Endodermal cell (in vitro differentiated cells): ENCODE measurements at places on chromosomes 3 and 15. TPM values are rescaled to one million over a fixed set of nuclear protein-coding genes. Genes with fewer than 3 reads are reported as not detected.

- H3K4me3 ChIP-seq = no peak overlapping the region
- no peak for DNase-seq
- no peaks in the 10 kb centered on the region for H3K36me3 ChIP-seq
- H3K27ac ChIP-seq = no peak overlapping the region
- peaks cover 6% of the 10 kb centered on the region for H3K27me3 ChIP-seq
- H3K4me1 ChIP-seq = peaks cover 25% of the 10 kb centered on the region
These were observed 294.1 kb downstream of the NTRK3 start for GRCh38 chr15:87962428-87962827.

The CPEB1 gene
- total RNA-seq = 1.2 and 1.4 TPM in 2 replicates

DNA sequence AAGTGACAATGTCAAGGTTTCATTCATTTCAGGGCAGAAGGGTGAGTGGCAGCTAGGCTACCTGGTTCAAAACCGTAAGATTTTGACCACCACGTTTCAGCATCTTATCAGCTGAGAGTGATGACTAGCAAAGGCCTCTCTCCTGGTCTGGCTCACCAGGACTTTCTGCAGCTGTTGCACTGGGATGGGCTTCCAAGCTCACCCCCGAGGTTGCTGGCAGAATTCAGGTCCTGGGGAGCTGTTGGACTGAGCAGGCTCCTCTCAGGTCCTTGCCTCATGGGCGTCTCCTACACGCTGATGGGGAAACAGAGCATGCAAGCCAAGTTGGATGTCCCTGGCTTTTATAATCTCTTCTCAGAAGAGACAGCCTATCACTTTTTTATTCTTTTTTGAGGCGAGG is 88.8 kb upstream of the RNU6-1 start:
- no peak overlapping the region for H3K4me3 ChIP-seq
- no peaks in the 10 kb centered on the region for H3K36me3 ChIP-seq
- peak; percentile 38 for DNase-seq
- no peak overlapping the region for H3K27ac ChIP-seq
- H3K4me1 ChIP-seq = no peaks in the 10 kb centered on the region

The TM4SF4 gene
- total RNA-seq = not detected in 3 replicates

- H3K27me3 ChIP-seq = no peaks in the 10 kb centered on the region
- no peak overlapping the region for H3K4me3 ChIP-seq
- H3K27ac ChIP-seq = no peak overlapping the region
- no peaks in the 10 kb centered on the region for H3K36me3 ChIP-seq
- H3K4me1 ChIP-seq = peaks cover 17% of the 10 kb centered on the region
These were observed 61.2 kb downstream of the CD200 start for GRCh38 chr3:112394003-112394640.

The SERPINI2 gene
- total RNA-seq = 0.45 TPM in 1 of 2 replicates, not detected in the other

GRCh38 chr15:60546744-60547143 is 67.8 kb upstream of the ICE2 start:
- no peaks in the 10 kb centered on the region for H3K4me1 ChIP-seq
- H3K27me3 ChIP-seq = no peaks in the 10 kb centered on the region
- H3K27ac ChIP-seq = no peak overlapping the region
- no peak for DNase-seq
- peaks cover 4% of the 10 kb centered on the region for H3K36me3 ChIP-seq
- H3K4me3 ChIP-seq = no peak overlapping the region

GRCh38 chr3:159210336-159210735 is 408.5 kb downstream of the MFSD1 start:
- H3K4me3 ChIP-seq = no peak overlapping the region
- DNase-seq = no peak
- H3K27ac ChIP-seq = no peak overlapping the region

DNA sequence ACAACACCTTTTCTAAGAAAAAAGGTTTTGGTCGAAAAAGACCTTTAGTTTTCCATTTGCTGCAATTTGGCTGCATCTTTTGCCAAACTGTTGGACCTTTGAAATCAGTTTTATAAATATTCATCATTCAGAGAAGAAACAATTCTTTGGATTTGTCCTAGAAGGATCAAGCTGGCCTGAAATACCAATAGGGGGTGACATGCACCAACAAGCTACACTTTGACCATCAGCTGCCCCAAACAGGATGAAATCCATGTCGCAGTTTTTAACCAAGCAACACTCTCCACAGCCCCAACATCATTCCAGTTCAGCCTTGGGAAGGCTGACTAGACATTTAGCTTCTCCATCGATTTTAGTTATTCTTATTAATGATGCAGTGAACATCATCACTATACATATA is 9.8 kb downstream of the RPL15 start:
- no peaks in the 10 kb centered on the region for H3K27me3 ChIP-seq
- H3K36me3 ChIP-seq = no peaks in the 10 kb centered on the region
- no peaks in the 10 kb centered on the region for H3K4me1 ChIP-seq
- DNase-seq = no peak

- H3K36me3 ChIP-seq = no peaks in the 10 kb centered on the region
- peak overlapping the region; percentile 83 for H3K27ac ChIP-seq
- peak overlapping the region; percentile 48 for H3K4me3 ChIP-seq
- peak; percentile 96 for DNase-seq
These were observed 33.9 kb downstream of the MYO5C start for GRCh38 chr15:52261498-52262242.

DNA sequence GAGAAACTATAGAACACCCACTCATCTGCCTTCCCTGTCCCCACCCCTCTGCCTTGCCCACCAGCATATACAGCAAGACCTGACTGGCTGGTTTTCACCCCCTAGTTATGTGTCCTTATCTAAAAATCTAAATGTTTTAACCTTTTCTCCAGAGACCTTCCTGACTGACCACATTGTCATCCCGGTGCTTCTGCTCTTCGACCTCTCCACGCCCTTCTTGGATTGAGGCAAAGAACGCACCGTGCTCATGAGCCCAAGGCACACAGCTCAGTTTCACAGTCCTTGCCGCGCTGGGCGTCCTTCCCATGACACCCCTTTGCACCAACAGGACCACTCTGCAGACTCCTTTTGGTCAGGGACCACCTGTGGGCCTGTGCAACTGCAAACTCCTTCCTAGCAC is 62.7 kb downstream of the B3GNT5 start:
- no peak overlapping the region for H3K27ac ChIP-seq
- DNase-seq = no peak
- H3K27me3 ChIP-seq = no peaks in the 10 kb centered on the region
- H3K4me1 ChIP-seq = peaks cover 9% of the 10 kb centered on the region
- H3K36me3 ChIP-seq = peaks cover 93% of the 10 kb centered on the region
- H3K4me3 ChIP-seq = no peak overlapping the region

- no peaks in the 10 kb centered on the region for H3K36me3 ChIP-seq
- H3K4me1 ChIP-seq = peaks cover 8% of the 10 kb centered on the region
- peak overlapping the region; percentile 69 for H3K4me3 ChIP-seq
- no peak overlapping the region for H3K27ac ChIP-seq
- peak; percentile 74 for DNase-seq
These were observed 51.8 kb upstream of the DGKG start for GRCh38 chr3:186413615-186414415.

The ACKR2 gene
- total RNA-seq = 1.0 and 1.1 TPM in 2 replicates

DNA sequence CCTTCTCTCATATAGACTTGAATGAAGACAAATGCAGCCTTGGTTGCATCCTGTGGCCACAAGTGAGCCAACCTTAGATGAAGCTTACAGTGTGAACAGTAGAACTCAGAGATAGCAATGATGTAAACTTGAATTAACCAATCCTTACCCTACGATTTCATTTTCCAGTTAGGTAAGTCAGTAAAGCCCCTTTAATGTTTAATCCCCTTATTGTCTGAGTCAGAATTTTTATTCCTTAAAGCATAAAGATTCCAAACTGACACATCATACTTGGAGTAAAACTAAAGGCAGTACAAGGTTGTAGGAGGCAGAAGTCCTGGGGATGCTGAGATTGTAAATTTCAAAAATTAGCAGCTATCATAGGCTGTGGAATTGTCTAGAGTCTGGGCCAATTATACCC is 507.8 kb upstream of the DPH6 start:
- no peaks in the 10 kb centered on the region for H3K36me3 ChIP-seq
- no peak overlapping the region for H3K4me3 ChIP-seq
- no peak overlapping the region for H3K27ac ChIP-seq
- no peaks in the 10 kb centered on the region for H3K27me3 ChIP-seq

The RTP3 gene
- total RNA-seq = not detected in 2 replicates

The LRRC3B gene
- 0.31 TPM in 1 of 3 replicates, not detected in the others for total RNA-seq

The MIX23 gene
- total RNA-seq = 62.6 to 125 TPM (median 66.0 TPM) in 3 replicates

DNA sequence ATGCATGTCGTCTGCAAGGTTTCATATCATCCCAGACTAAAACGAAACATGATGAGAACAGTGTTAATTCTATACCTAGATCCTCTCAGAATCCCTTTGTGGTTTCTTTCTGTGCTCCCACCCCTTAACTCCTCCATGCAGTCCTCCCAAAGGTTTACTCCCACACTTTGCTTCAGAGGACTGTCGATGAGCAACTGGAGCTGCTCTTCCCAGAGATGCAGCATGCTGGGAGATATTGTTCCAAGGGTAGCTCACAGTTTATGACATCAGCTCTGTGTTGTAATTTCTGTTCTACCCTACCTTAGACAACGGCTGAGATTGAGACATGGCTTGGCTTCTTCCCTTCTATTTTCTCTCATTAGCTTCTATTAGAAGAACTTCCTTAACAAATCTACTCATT is 313.0 kb upstream of the COL8A1 start:
- H3K27me3 ChIP-seq = no peaks in the 10 kb centered on the region
- H3K4me3 ChIP-seq = no peak overlapping the region
- H3K4me1 ChIP-seq = no peaks in the 10 kb centered on the region
- no peak for DNase-seq

DNA sequence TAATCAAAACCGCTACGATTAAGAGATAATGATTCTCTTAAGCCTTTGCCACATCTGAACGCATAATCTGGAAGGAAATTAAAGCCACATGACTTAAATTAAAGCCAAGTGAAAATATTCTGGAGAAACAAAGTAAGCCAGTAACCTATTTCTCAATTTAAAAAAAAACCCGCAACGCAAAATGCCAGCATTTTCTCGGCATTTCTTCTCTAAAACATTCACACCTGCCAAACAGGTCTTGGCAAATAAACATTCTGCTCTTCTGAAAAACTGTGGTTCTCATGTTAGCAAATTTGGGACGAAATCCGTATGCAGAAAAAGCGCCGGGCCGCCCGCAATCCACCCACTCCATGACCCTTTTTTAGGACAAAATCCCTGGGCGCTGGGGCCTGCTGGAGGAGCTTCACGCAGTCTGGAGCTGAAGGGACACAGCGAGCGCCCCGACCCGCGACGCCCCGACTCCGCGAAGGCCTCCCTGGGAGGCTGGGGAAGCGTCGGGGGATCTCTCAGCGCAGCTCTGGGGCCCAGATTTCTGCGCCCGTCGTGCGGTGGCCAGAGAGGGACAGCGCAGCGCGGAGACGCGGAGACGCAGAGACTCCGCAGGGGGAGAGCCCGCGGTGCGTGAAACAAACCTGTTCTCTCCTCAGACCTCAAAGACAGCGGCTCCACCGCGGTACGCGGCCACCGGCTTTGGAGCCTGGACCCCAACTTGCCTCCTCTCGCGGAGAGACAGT is 471 bp downstream of the NKIRAS1 start:
- no peak for DNase-seq
- no peaks in the 10 kb centered on the region for H3K4me1 ChIP-seq
- H3K4me3 ChIP-seq = peak overlapping the region; percentile 95
- no peaks in the 10 kb centered on the region for H3K27me3 ChIP-seq

The SCAANT1 gene
- total RNA-seq = not detected in 3 replicates

The MTHFS gene
- total RNA-seq = 29.0 to 33.6 TPM (median 31.5 TPM) in 3 replicates

DNA sequence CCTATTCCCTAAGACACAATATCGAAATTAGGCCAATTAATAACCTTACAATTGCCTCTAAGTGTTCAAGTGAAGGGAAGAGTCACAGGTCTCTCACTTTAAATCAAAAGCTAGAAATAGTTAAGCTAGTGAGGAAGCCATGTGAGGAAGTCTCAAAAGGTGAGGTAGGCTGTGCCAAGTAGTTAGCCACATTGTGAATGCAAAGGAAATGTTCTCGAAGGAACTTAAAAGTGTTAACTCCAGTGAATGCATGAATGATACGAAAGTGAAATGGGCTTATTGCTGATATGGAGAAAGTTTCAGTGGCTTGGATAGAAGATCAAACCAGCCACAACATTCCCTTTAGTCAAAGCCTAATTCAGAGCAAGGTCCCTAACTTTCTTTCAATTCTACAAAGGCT is 59.1 kb downstream of the KLF13 start:
- no peaks in the 10 kb centered on the region for H3K36me3 ChIP-seq
- H3K4me3 ChIP-seq = no peak overlapping the region
- no peak overlapping the region for H3K27ac ChIP-seq
- H3K27me3 ChIP-seq = no peaks in the 10 kb centered on the region

The OR5K2 gene
- not detected in 2 replicates for total RNA-seq

GRCh38 chr15:54559405-54560069 is 581.3 kb downstream of the UNC13C start:
- no peak for DNase-seq
- no peaks in the 10 kb centered on the region for H3K27me3 ChIP-seq
- no peaks in the 10 kb centered on the region for H3K4me1 ChIP-seq
- no peak overlapping the region for H3K27ac ChIP-seq

- H3K27me3 ChIP-seq = no peaks in the 10 kb centered on the region
- DNase-seq = no peak
- H3K36me3 ChIP-seq = no peaks in the 10 kb centered on the region
- H3K27ac ChIP-seq = no peak overlapping the region
- peaks cover 11% of the 10 kb centered on the region for H3K4me1 ChIP-seq
These were observed 104.8 kb downstream of the PLCH1 start for GRCh38 chr3:155640098-155640497.

- no peak for DNase-seq
- no peaks in the 10 kb centered on the region for H3K27me3 ChIP-seq
- H3K36me3 ChIP-seq = peaks cover 42% of the 10 kb centered on the region
These were observed 30.1 kb downstream of the FNDC3B start for GRCh38 chr3:172069478-172069877.

GRCh38 chr3:157109267-157110141 is 50.4 kb downstream of the CCNL1 start:
- H3K4me3 ChIP-seq = no peak overlapping the region
- H3K27ac ChIP-seq = no peak overlapping the region
- H3K36me3 ChIP-seq = no peaks in the 10 kb centered on the region
- H3K4me1 ChIP-seq = peaks cover 13% of the 10 kb centered on the region
- DNase-seq = peak; percentile 87

The ERICH6 gene
- 0.42 TPM in 1 of 2 replicates, not detected in the other for total RNA-seq

GRCh38 chr15:89774492-89774891 is 1.6 kb upstream of the MESP2 start:
- peaks cover 26% of the 10 kb centered on the region for H3K27me3 ChIP-seq
- DNase-seq = no peak
- H3K27ac ChIP-seq = no peak overlapping the region
- H3K36me3 ChIP-seq = no peaks in the 10 kb centered on the region

- DNase-seq = no peak
- no peak overlapping the region for H3K27ac ChIP-seq
- H3K4me3 ChIP-seq = no peak overlapping the region
- H3K4me1 ChIP-seq = no peaks in the 10 kb centered on the region
These were observed 19.4 kb downstream of the TPM1 start for GRCh38 chr15:63061975-63062374.

- H3K27ac ChIP-seq = no peak overlapping the region
- no peak overlapping the region for H3K4me3 ChIP-seq
- no peak for DNase-seq
- no peaks in the 10 kb centered on the region for H3K27me3 ChIP-seq
- H3K36me3 ChIP-seq = peaks cover 34% of the 10 kb centered on the region
These were observed 22.1 kb downstream of the MFN1 start for GRCh38 chr3:179369621-179370020.

GRCh38 chr3:111071257-111072030 is at the start of gene NECTIN3:
Gene NECTIN3, plus strand, starts transcription at chr3:111071816. Its CDS starts 202 bp downstream, at chr3:111072018.
- peak within 1 kb of the TSS; percentile 82 for H3K27ac ChIP-seq
- peak within 1 kb of the TSS; percentile 81 for H3K4me3 ChIP-seq
- DNase-seq = peak; percentile 95
- no peaks in the 10 kb centered on the region for H3K4me1 ChIP-seq
- H3K27me3 ChIP-seq = peaks cover 76% of the 10 kb centered on the region
- H3K36me3 ChIP-seq = no peaks in the 10 kb centered on the region

The RAD51 gene
- 34.1 and 36.1 TPM in 2 replicates for total RNA-seq

- H3K36me3 ChIP-seq = no peaks in the 10 kb centered on the region
- no peaks in the 10 kb centered on the region for H3K27me3 ChIP-seq
- H3K27ac ChIP-seq = no peak overlapping the region
- no peak for DNase-seq
- H3K4me3 ChIP-seq = no peak overlapping the region
These were observed 43.6 kb downstream of the MYO1E start for GRCh38 chr15:59329091-59329490.

The SMAD6 gene
- total RNA-seq = 121 and 190 TPM in 2 replicates

The GOLGA6A gene
- 0.25 and 0.75 TPM in 2 replicates for total RNA-seq
